Suprapubic skin (tissue), 4 donors: ENCODE measurements at places on chromosomes 2 and 18. TPM values are rescaled to one million over a fixed set of nuclear protein-coding genes. Genes with fewer than 3 reads are reported as not detected.

The REG3A gene
- not detected for total RNA-seq

- no peaks in the 10 kb centered on the region for H3K27me3 ChIP-seq
- H3K4me1 ChIP-seq: no peaks in the 10 kb centered on the region
- no peak overlapping the region for H3K27ac ChIP-seq
- no peaks in the 10 kb centered on the region for H3K36me3 ChIP-seq
- DNase-seq: no peak
- no peak overlapping the region for H3K4me3 ChIP-seq
Observed at GRCh38 chr2:29606104-29607037, 315.0 kb downstream of the ALK start.

- H3K27ac ChIP-seq: no peak overlapping the region
- no peaks in the 10 kb centered on the region for H3K36me3 ChIP-seq
- no peak overlapping the region for H3K4me3 ChIP-seq
- peaks cover 33% of the 10 kb centered on the region for H3K4me1 ChIP-seq
Observed at GRCh38 chr2:17543131-17543660, 2.7 kb downstream of the VSNL1 start.

DNA sequence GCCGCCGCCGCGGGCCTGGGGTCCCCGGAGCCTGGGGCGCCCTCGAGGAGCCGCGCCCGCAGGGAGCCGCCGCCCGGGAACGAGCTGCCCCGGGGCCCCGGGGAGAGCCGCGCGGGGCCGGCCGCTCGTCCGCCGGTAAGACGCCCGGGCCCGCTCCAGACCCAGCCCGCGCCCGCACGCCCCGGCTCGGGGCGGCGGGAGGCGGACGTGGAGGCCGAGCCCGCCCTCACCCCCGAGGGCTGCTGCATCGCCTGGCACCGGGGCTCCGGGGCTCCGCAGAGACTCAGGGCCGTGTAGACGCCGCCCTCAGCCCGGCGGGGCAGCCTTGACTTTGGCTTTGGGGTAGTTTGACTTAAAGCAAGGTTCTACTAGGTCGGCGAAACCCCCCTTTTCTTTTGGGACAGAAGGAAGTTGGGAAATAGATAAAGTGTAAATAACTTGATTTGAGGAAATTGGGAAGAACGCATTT lies 335 bp downstream of the ERFE start:
- peaks cover 46% of the 10 kb centered on the region for H3K27me3 ChIP-seq
- no peak overlapping the region for H3K27ac ChIP-seq
- H3K36me3 ChIP-seq: no peaks in the 10 kb centered on the region
- H3K4me1 ChIP-seq: peaks cover 20% of the 10 kb centered on the region
- DNase-seq: no peak

- no peak overlapping the region for H3K4me3 ChIP-seq
- no peak for DNase-seq
- H3K4me1 ChIP-seq: no peaks in the 10 kb centered on the region
- H3K36me3 ChIP-seq: no peaks in the 10 kb centered on the region
- H3K27ac ChIP-seq: no peak overlapping the region
- H3K27me3 ChIP-seq: no peaks in the 10 kb centered on the region
Observed at GRCh38 chr2:229610333-229610732, 104.0 kb downstream of the DNER start.

The CRYBA2 gene
- total RNA-seq: not detected

DNA sequence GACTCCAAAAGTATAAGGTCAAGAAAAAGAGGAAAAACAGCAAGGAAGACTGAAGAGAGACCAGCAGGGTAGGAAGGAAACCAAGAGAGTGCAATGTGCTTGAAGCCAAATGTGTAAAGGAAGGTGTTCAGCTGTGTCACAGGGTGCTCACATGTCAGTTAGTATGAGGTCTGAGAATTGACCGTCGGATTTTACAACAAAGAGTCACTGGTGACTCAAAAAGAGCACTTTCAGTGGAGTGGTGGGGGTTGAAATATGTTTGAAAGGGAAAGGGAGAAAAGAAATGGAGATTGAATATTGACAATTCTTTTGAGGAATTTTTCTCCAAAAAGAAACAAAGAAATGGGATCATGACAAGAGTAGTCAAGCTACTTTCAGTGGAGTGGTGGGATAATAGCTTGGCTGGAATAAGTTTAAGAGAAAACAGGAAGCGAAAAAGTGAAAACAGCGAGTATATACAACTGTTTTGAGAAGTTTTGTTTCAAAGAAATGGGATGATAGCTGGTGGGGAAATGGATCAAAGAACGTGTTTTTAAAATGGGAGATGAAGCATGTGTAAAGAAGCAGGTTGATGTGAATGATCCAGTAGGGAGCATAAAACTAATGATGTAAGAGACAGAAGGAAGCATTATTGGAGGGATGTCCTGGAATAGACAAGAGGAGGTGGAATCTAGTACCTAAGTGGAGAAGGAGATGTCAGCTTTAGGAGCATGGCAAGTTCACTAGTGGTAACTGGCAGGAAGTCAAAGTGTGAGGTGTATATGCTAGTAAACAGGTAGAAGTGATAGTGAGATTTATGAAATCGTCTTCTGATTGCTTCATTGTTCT lies 3.6 kb upstream of the TSPYL6 start:
- H3K27me3 ChIP-seq: no peaks in the 10 kb centered on the region
- no peak overlapping the region for H3K4me3 ChIP-seq
- no peak overlapping the region for H3K27ac ChIP-seq
- DNase-seq: no peak
- no peaks in the 10 kb centered on the region for H3K36me3 ChIP-seq

The TMEM178A gene
- 2.9 TPM for total RNA-seq

The SLC35F5 gene
- total RNA-seq: 96.2 TPM

GRCh38 chr2:227717687-227718567 lies at the start of gene SLC19A3:
Gene SLC19A3, minus strand, starts transcription at chr2:227718028. Its CDS starts 15,710 bp downstream, at chr2:227702318.
- DNase-seq: peak; percentile 92
- H3K4me1 ChIP-seq: peaks cover 9% of the 10 kb centered on the region
- H3K36me3 ChIP-seq: no peaks in the 10 kb centered on the region

GRCh38 chr2:9652898-9653479 lies 22.2 kb upstream of the YWHAQ start:
- no peaks in the 10 kb centered on the region for H3K36me3 ChIP-seq
- no peak for DNase-seq
- no peak overlapping the region for H3K27ac ChIP-seq
- H3K27me3 ChIP-seq: no peaks in the 10 kb centered on the region
- H3K4me3 ChIP-seq: no peak overlapping the region

The DPP10 gene
- total RNA-seq: not detected

DNA sequence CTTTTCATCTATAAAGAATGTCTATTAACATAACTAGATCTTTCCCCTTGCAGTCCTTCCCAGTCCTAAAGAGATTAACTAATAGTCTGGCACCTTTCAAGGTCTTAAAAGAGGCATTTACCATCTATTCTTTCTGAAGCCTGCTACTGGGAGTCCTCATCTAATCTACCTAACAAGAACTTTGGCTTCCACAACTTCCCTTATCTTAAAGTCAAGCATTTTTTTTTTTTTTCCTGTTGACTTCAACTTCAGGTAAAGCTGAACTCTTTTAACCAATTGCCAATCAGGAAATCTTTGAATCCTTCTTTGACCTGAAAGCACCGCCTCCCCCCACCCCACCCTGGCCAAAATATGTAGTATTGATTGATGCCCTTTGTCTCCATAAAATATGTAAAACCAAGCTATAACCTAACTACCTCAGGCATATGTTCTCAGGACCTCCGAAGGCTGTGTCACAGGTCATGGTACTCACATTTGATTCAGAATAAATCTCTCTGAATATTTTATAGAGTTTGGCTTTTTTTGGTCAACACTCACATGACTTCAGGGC lies 168.6 kb downstream of the PTPRM start:
- H3K27ac ChIP-seq: no peak overlapping the region
- H3K36me3 ChIP-seq: no peaks in the 10 kb centered on the region
- no peak overlapping the region for H3K4me3 ChIP-seq
- DNase-seq: no peak
- no peaks in the 10 kb centered on the region for H3K4me1 ChIP-seq

The ABCA12 gene
- total RNA-seq: 55.9 TPM

DNA sequence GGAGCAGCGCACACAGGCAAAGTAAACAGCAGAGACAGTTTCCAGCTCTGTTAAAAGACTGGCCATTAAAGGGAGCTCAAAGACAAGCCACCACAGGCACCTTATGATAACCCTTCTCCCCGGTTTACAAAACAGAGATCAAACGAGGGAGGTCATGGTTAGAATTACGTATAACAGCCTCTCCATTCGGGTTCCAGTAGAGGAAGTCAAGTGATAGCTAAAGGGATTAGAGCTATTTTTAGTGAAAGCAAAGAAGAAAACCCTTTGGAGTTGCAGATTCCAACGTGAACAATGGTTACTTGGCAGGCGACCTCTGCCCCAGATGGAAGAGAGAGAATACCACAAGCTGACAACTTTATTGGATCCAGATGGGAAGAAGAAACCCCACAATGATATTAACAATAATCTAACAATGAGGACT lies 31.2 kb upstream of the EDAR start:
- peaks cover 4% of the 10 kb centered on the region for H3K4me1 ChIP-seq
- H3K27ac ChIP-seq: no peak overlapping the region
- H3K4me3 ChIP-seq: no peak overlapping the region
- H3K36me3 ChIP-seq: no peaks in the 10 kb centered on the region
- peaks cover 10% of the 10 kb centered on the region for H3K27me3 ChIP-seq

GRCh38 chr2:61017556-61018317 lies at the start of the genes PEX13 and PUS10:
Gene PEX13, plus strand, starts transcription at chr2:61017720. Its CDS starts 40 bp downstream, at chr2:61017760.
Gene PUS10, minus strand, starts transcription at chr2:61018255. Its CDS starts 6,365 bp downstream, at chr2:61011890.
- H3K4me1 ChIP-seq: peaks cover 56% of the 10 kb centered on the region
- DNase-seq: peak; percentile 88
- H3K27me3 ChIP-seq: no peaks in the 10 kb centered on the region
- H3K36me3 ChIP-seq: peaks cover 11% of the 10 kb centered on the region

- H3K4me1 ChIP-seq: peaks cover 19% of the 10 kb centered on the region
- peak overlapping the region; percentile 73 for H3K27ac ChIP-seq
- no peak for DNase-seq
- H3K27me3 ChIP-seq: no peaks in the 10 kb centered on the region
- peak overlapping the region; percentile 91 for H3K4me3 ChIP-seq
Observed at GRCh38 chr2:105038383-105039061, 653 bp downstream of the MRPS9 start.

The DSG1 gene
- 693 TPM for total RNA-seq

The FSHR gene
- not detected for total RNA-seq

GRCh38 chr18:25662272-25662671 lies 310.3 kb upstream of the ZNF521 start:
- H3K4me1 ChIP-seq: no peaks in the 10 kb centered on the region
- no peaks in the 10 kb centered on the region for H3K27me3 ChIP-seq
- DNase-seq: no peak
- H3K36me3 ChIP-seq: no peaks in the 10 kb centered on the region

- no peak for DNase-seq
- no peaks in the 10 kb centered on the region for H3K27me3 ChIP-seq
- H3K4me1 ChIP-seq: no peaks in the 10 kb centered on the region
Observed at GRCh38 chr18:29862824-29863223, 1179.7 kb downstream of the DSC3 start.

DNA sequence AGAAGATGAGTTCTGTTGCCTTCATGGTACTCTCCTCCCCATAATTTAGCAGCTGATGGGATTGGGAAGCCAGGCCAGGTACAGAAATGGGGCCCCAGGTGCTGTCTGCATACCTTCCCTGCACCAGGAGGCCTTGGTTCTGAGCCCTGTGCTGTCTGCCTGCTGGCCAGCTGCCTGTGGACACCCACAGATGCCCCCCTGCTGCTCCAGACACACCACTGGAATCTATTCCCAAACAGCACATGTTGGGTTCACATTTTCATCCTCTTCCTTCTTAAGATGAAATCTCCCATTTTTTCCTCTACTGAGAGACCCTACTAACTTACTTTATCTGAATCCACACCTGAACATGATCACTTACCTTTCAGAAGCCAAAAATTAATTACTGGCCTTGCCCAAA lies 152.0 kb upstream of the CCDC68 start:
- H3K27ac ChIP-seq: no peak overlapping the region
- no peak overlapping the region for H3K4me3 ChIP-seq
- H3K36me3 ChIP-seq: no peaks in the 10 kb centered on the region
- H3K27me3 ChIP-seq: no peaks in the 10 kb centered on the region

DNA sequence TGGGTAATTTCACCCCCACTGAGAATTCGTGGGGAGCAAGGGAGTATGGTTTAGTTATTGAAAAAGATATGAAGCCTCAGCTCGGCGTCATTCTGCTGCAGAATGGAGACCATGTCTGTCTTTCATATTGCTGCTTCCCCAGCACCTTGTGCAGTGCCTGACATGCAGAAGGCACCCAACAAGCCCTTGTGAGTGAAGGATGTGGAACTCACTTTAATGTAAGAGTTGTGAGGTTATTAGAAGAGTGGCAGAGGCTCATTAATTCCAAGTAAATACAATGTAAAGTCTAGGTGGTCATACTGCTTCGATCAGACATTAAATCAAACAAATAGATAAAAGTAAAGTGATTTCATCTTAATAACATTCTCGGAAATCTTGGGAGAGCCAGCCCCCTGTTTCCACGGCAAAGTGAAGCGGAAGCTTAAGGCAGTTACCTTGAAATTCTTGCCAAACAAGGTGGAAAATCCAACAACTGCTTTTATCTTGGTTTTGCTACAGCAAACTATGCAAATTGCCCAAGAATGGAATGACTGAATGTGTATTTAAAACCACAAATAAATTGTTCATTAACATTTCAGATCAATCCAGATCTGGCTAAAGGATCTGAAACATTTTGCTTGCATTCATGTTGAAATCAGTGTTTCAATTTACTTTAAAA lies 9.6 kb downstream of the CFAP221 start:
- no peak overlapping the region for H3K27ac ChIP-seq
- DNase-seq: no peak
- no peaks in the 10 kb centered on the region for H3K4me1 ChIP-seq
- no peaks in the 10 kb centered on the region for H3K36me3 ChIP-seq

DNA sequence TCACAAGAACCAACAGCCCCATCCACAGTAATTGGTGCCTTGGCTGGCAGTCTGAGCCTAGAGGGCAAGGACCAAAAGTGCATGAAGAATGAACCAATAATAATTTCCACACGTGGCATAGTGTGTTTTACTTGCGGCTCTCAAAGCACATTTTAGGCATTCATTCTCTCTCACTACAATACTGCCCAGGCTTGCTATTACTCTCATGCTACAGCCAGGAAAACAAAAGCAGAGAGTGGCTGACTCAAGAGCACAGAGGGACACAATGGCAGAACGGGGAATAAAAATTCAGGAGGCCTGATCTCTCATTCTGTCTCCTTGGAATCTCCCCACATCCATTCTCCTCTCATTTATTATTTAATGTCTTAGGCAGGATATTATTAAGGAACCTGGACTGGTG lies 57.0 kb upstream of the NOL4 start:
- no peak overlapping the region for H3K4me3 ChIP-seq
- DNase-seq: no peak
- H3K27ac ChIP-seq: no peak overlapping the region
- no peaks in the 10 kb centered on the region for H3K27me3 ChIP-seq
